Cerebellar nuclear complex (tissue), 1 donor: ENCODE measurements at places on chromosomes 13 and 19.

DNA sequence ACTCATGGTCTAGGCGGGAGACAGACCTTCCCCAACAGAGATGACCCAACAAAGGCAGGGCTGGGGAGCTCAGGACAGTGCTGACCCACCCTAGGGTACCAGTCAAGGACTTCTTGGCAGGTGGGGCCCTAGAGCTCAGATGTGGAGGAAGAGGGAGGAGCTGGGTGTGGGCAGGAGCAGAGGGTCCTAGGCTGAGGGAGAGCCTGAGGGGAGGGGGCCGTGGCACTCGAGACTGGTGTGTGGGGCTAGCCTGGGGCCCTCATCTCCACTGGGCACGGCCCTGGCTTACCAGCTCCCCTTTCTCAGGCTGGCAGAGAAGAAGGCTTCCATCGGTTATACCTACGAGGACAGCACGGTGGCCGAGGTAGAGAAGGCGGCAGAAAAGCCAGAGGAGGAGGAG lies 18.6 kb downstream of the CLASRP start:
- DNase-seq, result no peak

- DNase-seq, result no peak
Observed at GRCh38 chr19:40365613-40366401, 17.3 kb downstream of the PLD3 start.

DNA sequence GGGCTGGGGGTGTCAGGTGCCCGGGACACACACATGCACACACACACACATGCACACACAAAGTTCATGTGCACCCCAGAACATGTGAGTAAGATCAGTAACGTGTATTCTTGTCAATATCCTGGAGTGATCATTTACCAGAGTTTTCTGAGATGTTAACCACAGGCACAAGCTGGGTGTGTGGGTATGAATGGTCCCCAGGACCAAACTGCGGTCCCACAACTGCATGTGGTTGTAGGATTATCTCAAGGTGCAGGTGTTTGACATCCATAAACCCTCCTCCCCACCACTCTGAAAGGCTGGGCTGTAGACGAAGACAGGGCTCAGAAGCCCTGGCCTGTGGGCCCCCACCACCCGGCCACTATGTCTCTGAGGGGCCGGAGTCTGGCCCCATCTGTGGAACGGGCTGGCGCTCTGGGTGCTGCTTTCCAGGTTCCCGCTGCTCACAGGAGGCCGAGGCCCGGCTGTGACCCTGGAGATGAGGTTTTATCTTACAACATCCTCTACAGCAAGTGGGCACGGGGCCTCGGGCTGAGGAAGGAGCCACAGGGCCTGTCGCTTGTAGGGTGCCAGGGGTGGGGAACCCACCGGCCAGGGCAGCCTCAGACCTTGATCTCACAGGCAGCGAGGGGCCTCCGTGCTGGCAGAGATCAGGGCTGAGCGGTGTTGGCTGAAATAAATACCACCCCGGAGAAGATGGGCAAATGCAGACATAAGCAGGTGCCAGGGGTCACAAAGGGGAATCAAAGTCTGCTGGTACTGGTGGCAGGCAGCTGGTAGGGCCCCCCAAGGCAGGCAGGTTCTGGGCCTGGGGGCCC lies 4.3 kb downstream of the F2RL3 start:
- DNase-seq, result no peak

- DNase-seq, result no peak
Observed at GRCh38 chr13:42821437-42821836, 40.1 kb downstream of the FAM216B start.

- no peak for DNase-seq
Observed at GRCh38 chr13:38617936-38618335, 68.9 kb upstream of the FREM2 start.

GRCh38 chr13:70125693-70126092 lies 17.4 kb upstream of the KLHL1 start:
- no peak for DNase-seq

GRCh38 chr13:76872675-76873074 lies 13.5 kb downstream of the KCTD12 start:
- DNase-seq, result no peak

DNA sequence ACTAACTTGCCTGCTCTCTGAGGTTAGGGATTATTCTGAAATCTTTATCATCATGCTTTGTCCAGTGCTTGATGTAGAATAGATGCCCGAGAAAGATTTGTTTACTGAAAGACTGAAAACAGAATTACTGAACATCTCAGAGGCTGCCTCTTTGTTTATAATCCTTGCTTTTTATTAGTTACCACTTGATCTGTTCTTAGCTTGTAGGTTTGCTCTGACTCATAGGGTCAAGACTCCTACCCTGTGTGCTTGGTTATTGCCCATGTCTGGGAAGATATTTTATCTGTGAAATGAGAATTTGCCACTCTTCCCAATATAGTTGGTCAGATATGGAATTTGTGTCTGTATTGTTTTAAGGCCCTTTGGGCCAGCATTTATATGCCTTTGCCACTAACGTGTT lies 675.3 kb downstream of the DIAPH3 start:
- DNase-seq, result no peak

DNA sequence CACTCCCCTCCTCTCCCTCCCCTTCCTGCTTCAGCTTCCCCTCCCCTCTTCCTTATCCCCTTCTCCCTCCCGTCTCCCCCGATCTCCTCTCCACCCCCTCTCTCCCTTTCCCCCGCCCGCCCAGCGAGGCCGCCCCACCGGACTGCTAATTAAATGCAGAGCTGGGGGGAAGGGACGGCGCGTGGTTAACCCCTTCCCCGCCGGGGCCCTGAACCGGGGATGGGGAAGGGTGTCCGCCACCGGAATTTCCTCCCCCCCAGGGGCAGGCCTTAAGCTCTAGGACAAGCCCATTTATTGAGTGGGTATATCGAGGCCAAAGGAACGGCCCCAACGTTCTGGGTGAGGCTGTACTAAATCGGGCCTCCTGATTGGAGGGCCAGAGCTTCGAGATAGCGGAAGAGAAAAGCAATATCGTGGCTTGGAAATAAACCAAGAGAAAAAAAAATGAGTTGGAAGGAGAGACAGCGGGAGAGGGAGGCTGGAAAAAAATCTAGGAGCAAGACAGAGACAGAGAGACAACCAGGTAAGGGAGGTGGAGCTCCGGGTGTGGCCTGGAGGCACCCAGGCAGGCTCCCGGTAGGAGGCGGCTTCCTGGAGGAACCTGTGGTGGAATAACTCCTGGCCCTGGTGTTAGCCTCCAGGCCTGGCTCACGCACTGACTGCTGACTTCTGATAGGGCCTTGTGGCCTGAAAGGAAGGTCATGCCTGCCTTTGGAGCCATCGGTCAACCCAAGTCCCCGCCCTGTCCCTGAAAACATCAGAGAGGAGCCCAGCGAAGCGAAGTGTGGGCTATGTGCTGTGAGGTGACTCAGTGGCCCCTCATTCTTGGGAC lies 11.6 kb upstream of the JUND start:
- DNase-seq, result peak; percentile 21

DNA sequence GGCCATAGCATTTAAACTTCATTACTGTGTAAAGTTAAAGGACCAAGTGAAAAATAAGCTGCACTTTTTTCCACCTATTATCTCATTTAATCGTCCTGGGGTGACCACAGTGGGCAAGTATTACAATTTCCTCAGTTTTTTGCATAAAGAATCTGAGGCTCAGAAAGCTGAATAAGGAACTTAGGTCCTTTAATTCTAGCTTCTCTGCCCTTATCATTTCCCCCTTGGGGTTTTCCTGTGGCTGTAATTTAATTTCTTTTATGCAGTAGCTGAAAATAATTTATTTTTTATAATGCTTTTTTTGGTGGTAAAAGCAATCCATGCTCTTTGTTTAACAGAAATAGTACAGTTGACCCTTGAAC lies 59.8 kb upstream of the RCBTB2 start:
- no peak for DNase-seq

- DNase-seq, result no peak
Observed at GRCh38 chr19:1146858-1147780, 26.9 kb downstream of the SBNO2 start.

- DNase-seq, result no peak
Observed at GRCh38 chr19:49528211-49528771, 488 bp downstream of the RCN3 start.

DNA sequence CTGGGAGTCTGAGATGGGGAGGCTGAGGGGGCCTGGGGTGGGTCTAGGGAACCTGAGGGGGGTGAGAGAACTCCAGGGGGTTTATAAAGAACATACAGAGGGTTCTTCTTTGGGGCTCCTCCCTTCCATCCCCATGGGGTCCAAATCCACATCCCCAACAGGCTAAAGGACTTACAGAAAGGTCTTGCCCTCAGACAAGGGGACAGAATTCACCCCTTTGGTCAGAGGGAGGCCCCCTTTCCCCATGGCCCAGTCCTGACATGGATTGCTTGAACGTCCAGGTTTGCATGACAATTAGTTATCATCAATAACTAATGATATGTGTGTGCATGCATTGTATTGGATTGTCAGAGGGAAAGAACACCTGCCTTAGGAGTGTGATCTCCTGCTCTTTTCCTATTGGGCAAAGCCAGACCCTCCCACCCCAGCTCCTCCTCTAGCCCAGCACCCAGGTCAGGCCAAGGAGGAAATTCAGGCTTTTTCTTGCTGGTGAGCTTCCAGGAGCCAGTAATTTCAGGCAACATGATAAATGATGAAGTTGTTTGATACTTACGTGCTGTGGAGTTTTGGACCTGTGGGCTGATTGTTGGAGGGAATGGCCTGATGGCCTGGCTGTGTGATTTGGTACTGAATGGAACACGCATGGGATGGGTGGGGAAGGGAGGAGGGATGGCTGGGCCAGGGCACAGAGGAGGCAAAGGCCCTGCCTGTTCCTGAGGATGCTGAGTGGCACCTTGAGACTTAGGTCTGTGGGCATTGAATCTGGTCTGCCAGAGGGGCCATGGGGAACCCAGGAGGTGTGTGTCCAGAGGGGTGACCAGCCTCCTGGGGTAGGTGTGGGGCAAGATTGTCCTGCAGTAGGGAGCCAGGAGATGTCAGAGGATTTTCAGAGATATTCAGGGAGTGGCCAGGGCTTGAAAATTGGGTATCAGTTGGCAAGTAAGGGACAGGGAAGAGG lies 1.1 kb downstream of the KLHL26 start:
- no peak for DNase-seq

GRCh38 chr19:3387645-3388589 lies 21.5 kb downstream of the NFIC start:
- peak; percentile 62 for DNase-seq

DNA sequence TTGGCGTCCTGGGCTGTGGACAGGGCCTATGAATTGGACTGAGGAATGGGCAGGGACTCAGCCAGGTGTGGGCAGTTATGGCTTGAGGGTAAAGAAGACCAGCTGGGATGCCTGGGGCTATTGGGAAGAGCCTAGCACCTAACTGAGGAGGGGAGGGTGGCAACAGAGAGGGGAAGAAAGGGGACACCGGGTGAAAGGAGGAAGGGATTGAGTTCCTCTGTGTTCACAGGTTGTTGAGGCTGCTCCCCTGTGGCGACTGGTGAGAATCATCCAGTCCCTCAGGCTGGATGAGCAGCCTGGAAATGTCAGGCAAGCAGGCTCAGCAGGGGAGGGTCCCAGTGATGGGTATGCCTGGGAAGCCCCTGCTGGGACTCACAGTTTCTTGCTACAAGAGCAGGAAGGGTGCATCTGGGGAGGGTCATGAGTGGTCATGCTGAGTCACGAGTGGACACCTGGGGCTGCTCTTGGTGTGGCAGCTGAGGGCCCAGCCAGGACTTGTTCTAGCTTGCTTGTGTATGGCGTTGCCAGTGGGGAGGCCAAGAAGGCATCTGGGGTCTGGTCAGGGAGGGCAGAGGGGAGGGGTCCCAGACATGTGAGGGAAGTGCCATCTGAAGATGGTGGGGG lies 1.4 kb downstream of the ZNF324 start:
- no peak for DNase-seq

DNA sequence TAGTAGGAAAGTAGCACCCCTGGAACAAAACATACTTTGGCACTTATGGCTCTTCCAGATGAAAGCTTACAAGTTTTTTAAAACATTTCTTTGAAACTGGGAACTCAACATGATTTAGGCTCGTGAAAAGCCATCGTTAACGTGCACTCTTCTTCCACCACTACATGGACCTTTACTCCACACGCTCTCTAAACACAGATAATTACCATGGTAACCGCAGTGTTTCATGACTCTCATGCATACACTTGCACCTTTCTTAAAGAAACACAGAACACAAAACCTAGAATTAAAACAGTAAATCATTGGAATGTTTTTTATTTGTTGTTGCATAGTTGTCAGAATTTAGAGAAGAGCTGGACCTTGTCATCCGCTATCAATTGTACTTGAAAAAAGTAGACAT lies 154.3 kb downstream of the FGF9 start:
- no peak for DNase-seq

DNA sequence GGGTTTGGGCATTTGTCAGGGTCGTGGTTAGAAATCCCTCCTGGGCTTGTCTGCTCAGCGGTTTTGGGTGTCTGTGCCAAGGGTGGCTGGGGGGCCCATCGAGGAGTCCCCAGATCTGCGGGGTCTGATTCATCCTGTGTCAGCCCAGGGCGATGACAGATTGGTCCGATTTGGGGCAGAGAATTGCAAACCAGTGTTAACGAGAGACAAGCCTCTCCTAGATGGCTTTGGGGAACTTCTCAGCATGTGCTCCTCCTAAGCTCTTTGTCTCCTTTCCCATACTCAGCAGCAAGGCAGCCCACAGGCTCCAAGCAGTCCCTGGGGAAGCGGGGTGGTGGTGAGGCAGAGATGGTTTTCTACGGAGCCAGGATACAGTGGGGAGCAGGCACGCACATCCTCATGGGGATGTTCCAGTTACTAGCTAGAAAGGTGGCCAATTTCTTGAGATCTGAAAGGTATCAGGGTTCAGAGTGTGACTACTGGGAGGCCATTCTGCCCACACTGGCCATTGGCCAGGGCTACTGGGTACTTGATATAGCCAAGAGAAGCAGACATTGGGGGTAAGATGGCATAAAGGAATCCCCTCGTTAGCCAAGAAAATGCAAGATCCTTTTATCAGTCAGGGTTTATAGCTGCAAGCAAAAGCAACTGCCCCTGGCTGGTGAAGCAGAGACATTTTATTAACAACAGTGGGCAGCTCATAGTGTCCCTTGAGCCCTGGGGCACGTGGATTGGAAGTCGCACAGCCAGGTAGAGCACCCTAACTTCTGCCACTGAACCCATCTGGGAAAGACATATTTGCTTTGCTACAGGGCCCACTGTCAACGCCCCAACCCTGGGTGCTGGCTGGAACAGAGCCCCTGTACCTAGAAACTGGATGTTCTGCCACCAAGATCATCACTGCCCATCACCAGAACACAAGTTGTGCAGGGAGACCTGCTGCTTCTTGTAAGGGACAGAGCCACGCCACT lies 63.6 kb downstream of the RGCC start:
- no peak for DNase-seq

- no peak for DNase-seq
Observed at GRCh38 chr19:47671499-47671898, 41.7 kb upstream of the EHD2 start.

GRCh38 chr19:29663861-29664752 lies 1.2 kb upstream of the PLEKHF1 start:
- DNase-seq, result no peak

DNA sequence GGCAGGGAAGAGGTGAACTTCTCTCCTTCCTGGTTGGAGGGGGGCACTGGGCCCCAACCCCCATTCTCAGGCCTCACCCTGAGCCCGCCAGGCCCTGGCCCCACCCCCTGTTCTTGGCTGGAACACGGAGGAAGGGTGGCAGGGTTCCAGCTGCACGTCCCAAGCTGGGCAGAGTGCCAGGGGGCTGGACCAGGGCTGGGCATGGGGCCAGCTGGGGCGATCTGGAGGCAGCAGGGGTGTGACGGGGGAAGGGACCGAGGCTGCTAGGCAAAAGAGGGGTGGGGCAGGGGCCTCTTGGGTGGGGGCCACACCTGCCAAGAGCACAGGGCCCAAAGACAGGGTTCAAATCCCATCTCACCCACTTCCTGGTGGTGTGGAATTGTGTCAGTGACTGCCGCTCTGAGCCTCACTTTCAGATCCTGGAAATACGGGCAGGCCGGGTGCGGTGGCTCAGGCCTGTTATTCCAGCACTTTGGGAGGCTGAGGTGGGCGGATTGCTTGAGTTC lies 2.2 kb downstream of the HIF3A start:
- no peak for DNase-seq
